ENCODE measurements at places on chromosomes 11 and 22.

GRCh38 chr11:82046778-82047177 lies 686.9 kb downstream of the FAM181B start:
- no peaks in the 10 kb centered on the region for H3K36me3 ChIP-seq
- H3K27ac ChIP-seq, result no peak overlapping the region
- no peaks in the 10 kb centered on the region for H3K4me1 ChIP-seq
- DNase-seq, result no peak
- H3K4me3 ChIP-seq, result no peak overlapping the region

GRCh38 chr11:18452927-18453326 lies 2.7 kb upstream of the LDHAL6A start:
- H3K27ac ChIP-seq, result no peak overlapping the region
- H3K4me3 ChIP-seq, result no peak overlapping the region
- no peaks in the 10 kb centered on the region for H3K27me3 ChIP-seq
- no peaks in the 10 kb centered on the region for H3K4me1 ChIP-seq
- DNase-seq, result no peak

DNA sequence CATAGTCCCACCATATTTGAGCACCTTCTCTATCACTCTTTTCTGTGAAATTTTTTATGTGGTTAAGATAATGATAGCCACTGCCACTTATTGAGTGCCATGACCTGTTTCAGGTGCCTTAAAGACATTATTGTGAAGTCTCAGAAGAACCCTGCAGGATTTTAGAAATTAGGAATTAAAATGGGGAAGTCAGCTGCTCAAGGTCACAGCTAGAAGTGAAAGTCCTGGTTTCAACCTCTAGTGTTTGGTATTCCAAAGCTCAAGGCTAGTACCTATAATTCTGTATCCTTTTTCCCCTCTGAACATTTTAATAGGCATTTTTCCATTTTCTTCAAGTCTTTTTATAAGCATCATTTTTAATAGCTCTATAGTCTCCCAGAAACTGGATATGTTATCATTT lies 9.0 kb upstream of the RRM1 start:
- H3K4me1 ChIP-seq, result no peaks in the 10 kb centered on the region
- no peak for DNase-seq
- H3K27me3 ChIP-seq, result no peaks in the 10 kb centered on the region
- H3K36me3 ChIP-seq, result peaks cover 21% of the 10 kb centered on the region

DNA sequence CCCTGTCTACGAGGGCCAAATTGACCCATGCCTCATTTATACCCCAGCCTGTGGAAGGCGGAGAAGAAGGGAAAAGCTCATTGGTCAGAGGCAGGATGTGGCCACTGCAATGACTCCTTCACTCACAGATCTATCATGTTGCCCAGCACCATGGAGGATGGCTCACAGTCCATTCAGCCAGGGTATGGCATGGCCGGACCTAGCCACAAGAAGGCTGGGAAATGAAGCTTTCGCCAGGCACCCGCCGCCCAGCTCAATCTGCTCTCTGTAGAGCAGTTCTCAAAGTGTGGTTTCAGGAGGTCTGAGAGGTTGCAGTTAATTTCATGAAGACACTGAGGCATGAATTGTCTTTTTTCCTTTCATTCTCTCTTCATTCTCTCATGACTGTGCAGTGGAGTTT lies 40.6 kb upstream of the LINC01488 start:
- H3K27ac ChIP-seq, result no peak overlapping the region
- no peaks in the 10 kb centered on the region for H3K36me3 ChIP-seq
- peaks cover under 1% of the 10 kb centered on the region for H3K27me3 ChIP-seq
- H3K4me3 ChIP-seq, result no peak overlapping the region
- peaks cover 28% of the 10 kb centered on the region for H3K4me1 ChIP-seq

GRCh38 chr11:60396382-60396781 lies at the start of gene MS4A14:
Gene MS4A14 (plus strand): TSS chr11:60396459. CDS start chr11:60396579, 120 bp downstream.
- H3K4me3 ChIP-seq, result no peak within 1 kb of the TSS
- peaks cover 16% of the 10 kb centered on the region for H3K4me1 ChIP-seq
- no peaks in the 10 kb centered on the region for H3K27me3 ChIP-seq
- no peaks in the 10 kb centered on the region for H3K36me3 ChIP-seq

- no peaks in the 10 kb centered on the region for H3K36me3 ChIP-seq
- H3K27me3 ChIP-seq, result no peaks in the 10 kb centered on the region
- H3K4me3 ChIP-seq, result no peak overlapping the region
- no peak overlapping the region for H3K27ac ChIP-seq
- DNase-seq, result no peak
Measured at GRCh38 chr22:46087816-46088277, 62.5 kb upstream of the PPARA start.

DNA sequence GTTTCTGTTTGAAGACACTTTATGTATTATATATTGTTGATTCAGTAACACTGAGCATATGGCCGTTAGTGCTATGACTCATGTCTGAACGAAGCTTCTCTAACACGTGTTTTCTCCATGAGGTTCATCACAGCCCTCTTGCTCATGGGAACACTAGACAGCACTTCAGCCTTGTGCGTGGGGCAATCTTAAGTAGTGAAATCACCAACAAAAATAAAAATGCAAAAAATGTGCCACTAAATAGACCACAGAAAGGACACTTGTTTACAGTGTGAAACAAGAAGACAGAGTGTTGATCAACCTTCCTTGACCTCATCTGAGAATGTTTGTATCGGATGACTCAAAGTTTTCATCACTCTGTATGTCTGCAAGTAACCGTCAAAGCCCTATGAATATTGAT lies 94.5 kb downstream of the FDX1 start:
- H3K36me3 ChIP-seq, result no peaks in the 10 kb centered on the region
- H3K27me3 ChIP-seq, result no peaks in the 10 kb centered on the region
- no peak overlapping the region for H3K27ac ChIP-seq

GRCh38 chr11:112886434-112887370 lies 74.5 kb upstream of the NCAM1 start:
- no peak overlapping the region for H3K27ac ChIP-seq
- DNase-seq, result no peak
- H3K36me3 ChIP-seq, result no peaks in the 10 kb centered on the region
- no peaks in the 10 kb centered on the region for H3K4me1 ChIP-seq
- no peaks in the 10 kb centered on the region for H3K27me3 ChIP-seq

GRCh38 chr22:37951305-37951704 lies 2.1 kb downstream of the C22orf23 start:
- 0 out of 2 replicates have a peak, but pooled peaks cover 1% of the 10 kb centered on the region for H3K27me3 ChIP-seq

DNA sequence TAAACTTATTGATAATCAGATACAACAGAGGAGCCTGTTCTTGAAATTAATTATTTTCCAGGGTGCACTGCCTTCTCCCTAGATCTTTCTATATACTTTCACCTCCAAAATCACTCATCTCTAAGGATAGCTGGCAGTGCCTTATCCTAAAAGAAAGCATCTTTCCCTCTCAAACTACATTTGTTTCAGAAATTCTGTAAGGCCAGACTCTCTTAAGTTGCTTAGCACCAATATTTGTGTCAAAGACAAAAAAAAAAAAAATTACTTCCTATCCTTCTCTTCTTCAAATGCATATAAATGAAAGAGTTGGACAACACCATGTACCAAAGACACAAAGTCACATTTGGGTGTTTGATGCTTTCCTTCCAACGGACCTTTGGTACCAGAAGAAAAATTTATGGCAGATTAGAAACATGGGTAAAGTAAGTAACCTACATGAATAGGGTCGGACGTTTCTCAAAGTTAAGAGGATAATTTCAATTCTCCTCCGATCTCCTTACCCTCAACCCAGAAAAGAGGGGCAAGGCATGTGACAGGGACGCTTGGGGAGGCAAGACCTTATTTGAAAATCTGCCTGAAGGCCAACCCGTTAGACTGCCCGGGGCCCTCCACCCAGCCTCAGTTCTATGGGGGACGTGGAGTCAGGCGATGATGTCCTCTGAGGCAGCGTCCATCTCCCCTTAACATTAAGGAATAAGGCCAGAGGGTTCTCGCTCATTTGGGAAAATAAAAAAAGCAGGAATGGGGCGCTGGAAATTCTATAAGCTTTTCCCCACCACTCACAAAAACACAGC lies 66.3 kb downstream of the ETS1 start:
- no peaks in the 10 kb centered on the region for H3K27me3 ChIP-seq
- H3K36me3 ChIP-seq, result no peaks in the 10 kb centered on the region
- H3K4me3 ChIP-seq, result peak overlapping the region; percentile 96
- peak overlapping the region; percentile 96 for H3K27ac ChIP-seq
- DNase-seq, result no peak
- H3K4me1 ChIP-seq, result peaks cover 17% of the 10 kb centered on the region

- no peaks in the 10 kb centered on the region for H3K27me3 ChIP-seq
- DNase-seq, result no peak
- no peaks in the 10 kb centered on the region for H3K36me3 ChIP-seq
- no peaks in the 10 kb centered on the region for H3K4me1 ChIP-seq
Measured at GRCh38 chr11:2741377-2742131, 41.8 kb upstream of the KCNQ1OT1 start.

DNA sequence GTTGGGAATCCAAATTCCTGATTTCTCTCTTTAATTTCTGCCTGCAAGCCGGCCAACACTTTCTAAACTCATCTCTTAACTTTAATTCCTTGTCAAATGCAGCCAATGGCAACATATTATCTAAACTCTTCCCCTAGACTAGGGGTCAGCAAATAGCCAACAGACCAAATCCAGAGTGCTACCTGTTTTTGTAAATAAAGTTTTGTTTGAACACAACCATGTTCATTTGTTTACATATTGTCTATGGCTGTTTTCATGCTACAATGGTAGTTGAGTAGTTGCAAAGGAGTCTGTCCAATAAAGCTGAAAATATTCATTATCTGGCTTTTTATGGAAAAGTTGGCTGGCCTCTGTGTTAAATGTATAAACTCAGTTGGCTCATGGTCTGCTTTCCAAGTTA lies 37.2 kb upstream of the RASSF10 start:
- no peak overlapping the region for H3K27ac ChIP-seq
- no peaks in the 10 kb centered on the region for H3K4me1 ChIP-seq
- DNase-seq, result no peak

DNA sequence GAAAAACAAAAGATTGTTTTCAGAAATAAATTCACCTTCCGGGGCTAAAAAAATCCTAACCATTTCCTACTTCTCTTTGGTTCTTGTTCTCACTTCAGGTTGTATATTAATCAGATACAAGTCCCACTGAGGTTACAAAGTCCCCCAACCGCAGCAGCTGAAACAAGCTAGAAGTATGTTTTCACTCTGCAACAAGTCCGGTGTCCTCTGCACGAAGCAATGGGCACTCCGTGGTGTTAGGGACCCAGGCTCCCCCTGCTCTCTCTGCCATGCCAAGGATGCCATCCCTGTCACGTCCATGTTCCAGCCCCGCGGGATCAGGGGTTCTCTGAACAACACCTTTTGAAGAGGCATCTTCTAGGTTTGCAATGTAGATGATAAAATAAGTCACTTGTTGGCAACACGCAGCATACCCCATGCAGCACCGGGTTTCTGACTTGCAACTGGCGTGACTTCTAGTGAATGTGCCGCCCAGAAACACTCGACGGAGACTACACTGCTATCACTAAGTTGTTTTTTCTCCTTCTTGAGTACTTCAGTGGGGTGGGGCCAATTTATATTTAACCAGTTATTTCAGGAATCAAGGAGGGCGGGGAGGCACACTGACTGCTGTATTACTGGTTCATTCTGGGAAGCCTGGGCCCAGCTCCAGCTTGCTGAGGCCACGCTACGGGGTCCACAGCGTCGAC lies 25.4 kb upstream of the GSTP1 start:
- H3K4me1 ChIP-seq, result peaks cover 32% of the 10 kb centered on the region
- peak overlapping the region; percentile 29 for H3K4me3 ChIP-seq
- no peaks in the 10 kb centered on the region for H3K27me3 ChIP-seq
- DNase-seq, result peak; percentile 61

DNA sequence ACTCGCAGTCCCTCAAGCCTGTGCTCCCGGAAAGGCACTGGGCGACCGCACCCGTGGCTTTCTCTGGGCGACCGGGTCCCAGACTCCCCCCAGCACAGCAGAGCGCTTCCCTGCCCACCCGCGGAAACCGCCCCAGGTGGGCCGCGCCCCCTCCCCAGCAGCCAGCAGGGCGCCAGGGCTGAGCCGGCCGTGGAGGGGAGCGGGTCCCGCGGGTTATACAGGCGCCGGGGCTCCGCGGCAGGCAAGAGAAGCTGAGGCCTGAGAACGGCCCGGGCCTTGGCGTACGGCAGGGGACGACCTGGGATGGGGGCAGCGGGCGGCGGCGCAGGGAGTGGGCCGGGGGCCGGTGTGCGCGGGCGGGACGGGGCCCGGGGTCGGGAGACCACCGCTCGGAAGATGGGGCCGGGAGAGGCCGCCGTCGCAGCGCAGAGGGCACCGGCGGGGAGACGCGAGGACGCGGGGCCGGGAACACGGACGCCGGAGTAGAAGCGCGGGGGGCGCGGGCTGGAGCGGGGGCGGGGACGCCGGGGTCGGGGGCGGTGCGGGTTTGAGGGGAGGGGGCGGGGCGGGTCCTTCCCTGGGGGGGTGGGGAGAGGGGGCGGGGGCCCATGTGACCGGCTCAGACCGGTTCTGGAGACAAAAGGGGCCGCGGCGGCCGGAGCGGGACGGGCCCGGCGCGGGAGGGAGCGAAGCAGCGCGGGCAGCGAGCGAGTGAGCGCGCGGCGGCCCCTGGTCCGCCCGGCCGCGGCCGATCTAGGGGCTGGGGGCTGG lies at the start of gene MDK:
Gene MDK, plus strand, starts transcription at position 622 of the 771 bp plus-strand sequence. CDS start 389 bp downstream, outside the sequence.
- H3K27ac ChIP-seq, result no peak within 1 kb of the TSS
- H3K4me1 ChIP-seq, result peaks cover 8% of the 10 kb centered on the region
- H3K27me3 ChIP-seq, result peaks cover 6% of the 10 kb centered on the region
- H3K36me3 ChIP-seq, result peaks cover 4% of the 10 kb centered on the region
- H3K4me3 ChIP-seq, result peak within 1 kb of the TSS; percentile 70

GRCh38 chr11:19552656-19553260 lies 159.9 kb upstream of the NAV2 start:
- H3K27ac ChIP-seq, result no peak overlapping the region
- no peak for DNase-seq
- no peak overlapping the region for H3K4me3 ChIP-seq
- H3K27me3 ChIP-seq, result no peaks in the 10 kb centered on the region
- H3K4me1 ChIP-seq, result peaks cover 13% of the 10 kb centered on the region
